ENCODE measurements at places on chromosomes 4 and X.
A peak's percentile ranks its signal among the peaks of the same experiment; 100 is the strongest.

- no peak overlapping the region for H3K4me3 ChIP-seq
- no peaks in the 10 kb centered on the region for H3K27me3 ChIP-seq
- DNase-seq = no peak
- no peak overlapping the region for H3K27ac ChIP-seq
Observed at GRCh38 chrX:40320819-40321218, 223.1 kb upstream of the BCOR start.

DNA sequence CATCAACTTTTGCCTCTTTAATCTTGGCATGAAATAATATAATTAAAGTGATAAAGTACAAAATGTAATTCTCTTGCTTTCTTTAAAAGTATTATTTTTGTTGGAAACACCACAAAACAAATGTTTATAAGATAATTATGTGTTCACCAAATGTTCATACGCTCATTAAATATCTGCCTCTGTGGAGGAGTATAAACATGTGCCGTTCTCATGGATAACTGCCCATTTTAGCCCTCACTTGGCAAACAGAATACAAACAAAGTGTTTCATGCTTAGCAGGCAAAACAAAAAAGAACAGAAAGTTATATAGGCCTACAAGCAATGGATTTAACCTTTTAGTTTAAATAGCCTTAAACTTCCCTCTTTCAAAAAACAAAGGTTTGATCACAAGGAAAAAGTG, 800.5 kb upstream of the DIAPH2 start:
- no peak for DNase-seq
- no peaks in the 10 kb centered on the region for H3K27me3 ChIP-seq
- H3K4me3 ChIP-seq = no peak overlapping the region
- peak overlapping the region; percentile 13 for H3K27ac ChIP-seq
- no peaks in the 10 kb centered on the region for H3K4me1 ChIP-seq

DNA sequence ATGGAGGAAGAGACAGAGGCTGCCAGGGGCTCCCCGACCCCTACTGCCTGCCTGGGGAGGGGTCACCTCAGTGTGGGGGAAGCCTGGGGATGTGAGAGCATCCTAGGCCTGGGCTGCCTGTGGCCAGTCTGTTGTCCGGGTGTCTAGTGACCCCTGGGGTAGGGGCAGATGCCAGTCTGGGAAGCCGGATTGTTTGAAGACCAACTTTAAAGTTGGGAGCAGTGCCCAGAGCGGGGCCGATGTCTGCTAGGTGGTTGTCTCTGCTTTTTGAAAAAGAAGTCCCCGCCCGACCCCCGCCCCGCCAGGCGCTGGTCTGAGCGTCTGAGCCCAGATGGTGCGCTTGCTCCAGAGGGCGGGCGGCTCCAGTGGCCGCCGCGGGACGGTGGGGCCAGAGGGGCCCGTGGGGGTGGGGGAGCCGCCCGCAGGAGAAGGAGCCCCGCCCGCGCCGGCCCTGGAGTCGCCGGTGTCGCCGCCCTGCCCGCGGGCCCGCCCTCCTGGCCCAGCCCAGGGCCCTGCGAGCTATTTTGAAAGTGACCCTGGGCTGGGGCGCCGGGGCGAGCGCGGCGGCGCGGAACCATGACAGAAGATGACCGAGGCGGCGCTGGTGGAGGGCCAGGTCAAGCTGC, at the start of gene DOK7:
Gene DOK7, plus strand, starts transcription at position 517 of the 626 bp plus-strand sequence. Its CDS starts 70 bp downstream, at position 587.
- H3K27me3 ChIP-seq = peaks cover 16% of the 10 kb centered on the region
- H3K4me1 ChIP-seq = peaks cover 33% of the 10 kb centered on the region
- no peak for DNase-seq
- H3K36me3 ChIP-seq = no peaks in the 10 kb centered on the region

DNA sequence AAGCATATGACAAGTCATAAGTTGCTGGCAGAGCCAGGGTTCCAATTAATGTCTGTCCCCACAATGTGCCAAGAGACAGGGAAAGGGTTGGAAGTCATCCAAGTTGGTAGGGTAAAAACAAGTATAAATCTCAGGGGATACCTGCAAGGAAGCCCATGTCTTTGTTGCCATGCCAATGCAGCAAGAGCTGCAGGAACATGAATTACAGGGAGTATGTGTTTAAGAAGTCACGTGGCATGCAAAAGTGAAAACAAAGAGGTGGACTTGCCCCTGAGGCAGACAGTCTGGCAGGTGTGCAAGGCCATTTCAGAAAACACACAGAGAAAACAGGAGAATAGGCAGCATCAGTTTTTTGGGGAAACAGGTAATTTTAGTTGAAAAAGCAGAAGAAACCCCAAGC, 29.4 kb downstream of the C4orf51 start:
- H3K36me3 ChIP-seq = no peaks in the 10 kb centered on the region
- H3K27ac ChIP-seq = no peak overlapping the region

DNA sequence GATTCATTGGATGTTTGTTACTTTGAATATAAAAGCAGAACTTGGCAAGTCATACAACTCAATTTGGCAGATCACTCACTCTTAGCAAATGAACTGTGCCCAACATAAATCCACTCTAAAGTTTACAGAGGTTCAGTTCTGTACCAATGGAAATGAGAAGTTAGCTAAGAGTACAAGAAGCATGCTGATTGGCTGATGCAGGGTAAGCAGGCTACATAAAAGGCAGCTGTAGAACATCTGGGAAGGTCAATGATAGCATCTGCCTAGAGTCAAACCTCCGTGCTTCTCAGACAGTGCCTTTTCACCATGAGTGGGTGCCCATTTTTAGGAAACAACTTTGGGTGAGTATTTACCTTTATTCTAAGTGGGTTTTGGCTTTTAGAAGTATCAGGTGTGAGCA, at the start of gene TDO2:
Gene TDO2, plus strand, starts transcription at position 244 of the 400 bp plus-strand sequence. Its CDS starts 63 bp downstream, at position 307.
- no peak within 1 kb of the TSS for H3K4me3 ChIP-seq
- H3K4me1 ChIP-seq = peaks cover 22% of the 10 kb centered on the region
- DNase-seq = no peak
- H3K27me3 ChIP-seq = no peaks in the 10 kb centered on the region
- no peak within 1 kb of the TSS for H3K27ac ChIP-seq
- no peaks in the 10 kb centered on the region for H3K36me3 ChIP-seq

DNA sequence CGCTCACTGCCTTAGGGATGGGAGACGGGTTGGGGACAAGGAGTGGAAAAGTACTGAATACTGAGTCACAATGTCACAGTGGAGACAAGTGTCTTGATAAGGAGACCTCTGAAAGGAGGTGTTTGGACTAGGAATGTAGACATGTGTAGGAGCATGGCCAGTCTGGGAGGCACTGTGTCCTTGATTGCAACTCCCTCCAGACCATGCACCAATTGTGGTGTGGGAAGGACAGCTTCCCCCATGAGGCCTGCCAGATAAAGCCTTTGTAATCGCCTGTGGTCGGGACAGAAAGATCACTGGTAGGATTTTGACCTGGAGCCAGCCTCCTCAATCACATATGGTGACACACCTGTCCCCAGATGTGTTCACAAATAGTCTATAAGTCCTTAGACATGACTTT, 64.1 kb downstream of the USP38 start:
- DNase-seq = no peak
- no peak overlapping the region for H3K4me3 ChIP-seq
- peaks cover 21% of the 10 kb centered on the region for H3K4me1 ChIP-seq
- no peaks in the 10 kb centered on the region for H3K27me3 ChIP-seq
- no peaks in the 10 kb centered on the region for H3K36me3 ChIP-seq

- H3K4me3 ChIP-seq = peak within 1 kb of the TSS; percentile 74
- H3K4me1 ChIP-seq = peaks cover 12% of the 10 kb centered on the region
- H3K27me3 ChIP-seq = no peaks in the 10 kb centered on the region
- H3K36me3 ChIP-seq = no peaks in the 10 kb centered on the region
Observed at GRCh38 chrX:76427560-76428242, at the start of gene MAGEE1. MAGEE1 (plus strand) TSS chrX:76427710; CDS start chrX:76427931, 221 bp downstream.

- H3K4me1 ChIP-seq = no peaks in the 10 kb centered on the region
- no peak overlapping the region for H3K27ac ChIP-seq
- no peak for DNase-seq
- no peak overlapping the region for H3K4me3 ChIP-seq
Observed at GRCh38 chrX:24732766-24733500, 39.2 kb downstream of the POLA1 start.

DNA sequence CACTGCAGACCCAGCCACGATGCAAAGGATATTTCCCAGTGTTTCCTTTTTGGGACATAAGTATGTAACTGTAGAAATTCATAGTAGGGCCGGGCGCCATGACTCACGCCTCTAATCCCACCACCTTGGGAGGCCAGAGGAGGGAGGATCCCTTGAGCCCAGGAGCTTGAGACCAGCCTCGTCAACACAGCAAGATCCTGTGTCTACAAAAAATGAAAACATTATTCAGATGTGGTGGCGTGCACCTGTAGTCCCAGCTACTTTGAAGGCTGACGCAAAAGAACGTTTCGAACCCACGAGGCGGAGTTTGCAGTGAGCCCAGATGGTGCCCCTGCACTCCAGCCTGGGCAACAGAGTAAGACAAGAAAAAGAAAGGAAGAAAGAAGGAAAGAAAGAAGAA, 49.2 kb downstream of the CRLF2 start:
- peaks cover 20% of the 10 kb centered on the region for H3K27me3 ChIP-seq
- no peak overlapping the region for H3K4me3 ChIP-seq
- no peaks in the 10 kb centered on the region for H3K36me3 ChIP-seq
- no peak for DNase-seq
- H3K27ac ChIP-seq = no peak overlapping the region
- H3K4me1 ChIP-seq = no peaks in the 10 kb centered on the region

DNA sequence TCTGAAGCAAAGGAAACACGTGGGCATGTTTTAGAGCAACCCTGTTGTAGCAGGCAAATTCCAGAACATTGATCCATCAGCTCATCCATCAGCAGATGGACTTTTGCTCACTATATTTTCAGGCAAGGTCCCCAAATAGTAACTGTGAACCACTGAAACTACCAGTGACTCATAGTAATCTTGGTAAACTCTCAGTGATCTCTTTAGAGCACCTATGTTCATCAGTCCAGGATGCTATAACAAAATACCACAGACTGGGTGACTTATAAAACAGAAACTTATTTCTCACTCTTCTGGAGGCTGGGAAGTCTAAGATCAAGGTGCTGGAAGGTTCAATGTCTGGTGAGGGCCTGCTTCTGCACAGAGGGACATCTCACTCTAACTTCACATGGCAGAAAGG, 28.9 kb upstream of the BTC start:
- H3K27me3 ChIP-seq = no peaks in the 10 kb centered on the region
- H3K4me3 ChIP-seq = no peak overlapping the region
- H3K4me1 ChIP-seq = no peaks in the 10 kb centered on the region
- H3K36me3 ChIP-seq = no peaks in the 10 kb centered on the region
- no peak for DNase-seq

- peaks cover 12% of the 10 kb centered on the region for H3K4me1 ChIP-seq
- H3K27ac ChIP-seq = no peak overlapping the region
- no peaks in the 10 kb centered on the region for H3K36me3 ChIP-seq
- DNase-seq = no peak
- H3K4me3 ChIP-seq = no peak overlapping the region
Observed at GRCh38 chr4:6024313-6024960, 6.2 kb upstream of the C4orf50 start.

- no peaks in the 10 kb centered on the region for H3K36me3 ChIP-seq
- peaks cover 91% of the 10 kb centered on the region for H3K4me1 ChIP-seq
- peak overlapping the region; percentile 18 for H3K4me3 ChIP-seq
- H3K27ac ChIP-seq = peak overlapping the region; percentile 91
- no peak for DNase-seq
Observed at GRCh38 chr4:6272863-6273660, 3.4 kb downstream of the WFS1 start.

GRCh38 chr4:144347121-144347520, 206.6 kb upstream of the GYPA start:
- H3K4me1 ChIP-seq = no peaks in the 10 kb centered on the region
- DNase-seq = no peak
- H3K4me3 ChIP-seq = no peak overlapping the region

- no peak overlapping the region for H3K27ac ChIP-seq
- no peaks in the 10 kb centered on the region for H3K27me3 ChIP-seq
- H3K4me3 ChIP-seq = no peak overlapping the region
- H3K4me1 ChIP-seq = no peaks in the 10 kb centered on the region
- no peak for DNase-seq
Observed at GRCh38 chr4:83821493-83821892, 285.6 kb downstream of the GPAT3 start.

GRCh38 chr4:169745291-169745690, 12.5 kb downstream of the HPF1 start:
- H3K27ac ChIP-seq = peak overlapping the region; percentile 57
- no peak for DNase-seq
- H3K36me3 ChIP-seq = peaks cover 4% of the 10 kb centered on the region
- H3K4me1 ChIP-seq = no peaks in the 10 kb centered on the region
- H3K27me3 ChIP-seq = no peaks in the 10 kb centered on the region
- no peak overlapping the region for H3K4me3 ChIP-seq

DNA sequence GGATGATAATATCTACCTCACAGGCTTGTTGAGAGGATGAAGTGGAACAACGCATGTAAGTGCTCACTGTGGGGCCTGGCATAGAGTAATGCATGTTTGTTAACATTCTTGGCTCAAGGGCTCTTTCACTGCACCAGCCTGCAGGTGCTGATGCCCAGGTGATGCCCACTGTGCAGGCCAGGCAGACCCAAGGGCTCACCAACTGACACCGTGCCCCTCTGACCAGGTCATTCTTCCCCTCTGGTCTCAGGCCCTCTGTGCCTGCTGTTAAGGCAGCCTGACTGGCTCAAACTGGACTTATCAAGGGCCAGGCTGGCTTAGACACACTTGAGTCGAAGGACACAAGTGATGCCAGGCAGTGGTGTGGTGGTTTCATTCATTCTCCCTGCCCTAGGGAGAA, 90.5 kb downstream of the PJA1 start:
- no peaks in the 10 kb centered on the region for H3K27me3 ChIP-seq
- no peak for DNase-seq
- H3K36me3 ChIP-seq = no peaks in the 10 kb centered on the region
- H3K4me3 ChIP-seq = no peak overlapping the region
- no peaks in the 10 kb centered on the region for H3K4me1 ChIP-seq

DNA sequence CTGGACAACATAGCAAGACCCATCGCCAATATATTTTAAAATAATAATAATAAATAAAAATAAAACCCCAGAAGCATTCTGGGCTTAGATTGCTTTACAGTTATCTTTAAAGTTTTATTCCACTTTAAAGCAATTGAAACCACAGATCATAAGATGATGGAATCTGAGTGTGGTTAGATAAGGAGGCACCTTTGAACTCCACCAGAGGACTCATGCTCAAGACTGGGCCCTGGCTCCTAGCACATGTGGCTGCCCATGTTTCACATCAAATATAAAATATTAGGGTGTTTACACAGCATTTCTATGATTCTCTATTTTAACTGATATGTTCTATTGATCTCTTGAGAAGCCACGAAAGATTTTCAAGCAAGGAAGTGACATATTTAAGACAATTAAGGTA, 52.6 kb upstream of the BBS12 start:
- no peak overlapping the region for H3K4me3 ChIP-seq
- no peaks in the 10 kb centered on the region for H3K27me3 ChIP-seq
- no peak for DNase-seq
- no peak overlapping the region for H3K27ac ChIP-seq
- H3K36me3 ChIP-seq = no peaks in the 10 kb centered on the region

DNA sequence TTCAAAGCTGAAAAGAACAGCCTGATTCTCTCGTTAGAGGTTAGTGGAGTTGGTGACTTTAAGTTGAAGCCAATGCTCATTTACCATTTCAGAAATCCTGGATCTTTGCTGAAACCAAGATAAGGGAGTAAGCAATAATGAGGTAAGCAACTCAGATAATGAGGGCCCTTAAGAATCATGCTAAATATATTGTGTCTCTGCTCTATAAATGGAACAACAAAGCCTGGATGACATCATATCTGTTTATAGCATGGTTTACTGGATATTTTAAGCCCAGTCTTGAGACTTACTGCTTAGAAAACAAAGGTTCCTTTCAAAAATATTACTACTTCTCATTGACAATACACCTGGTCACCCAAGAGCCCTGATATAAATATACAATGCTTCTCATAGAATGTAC, 276.7 kb upstream of the PPARGC1A start:
- H3K27ac ChIP-seq = no peak overlapping the region
- H3K4me1 ChIP-seq = no peaks in the 10 kb centered on the region
- no peak for DNase-seq
- H3K36me3 ChIP-seq = no peaks in the 10 kb centered on the region
- H3K4me3 ChIP-seq = no peak overlapping the region
